ENCODE measurements at places on chromosomes 3 and 15.

DNA sequence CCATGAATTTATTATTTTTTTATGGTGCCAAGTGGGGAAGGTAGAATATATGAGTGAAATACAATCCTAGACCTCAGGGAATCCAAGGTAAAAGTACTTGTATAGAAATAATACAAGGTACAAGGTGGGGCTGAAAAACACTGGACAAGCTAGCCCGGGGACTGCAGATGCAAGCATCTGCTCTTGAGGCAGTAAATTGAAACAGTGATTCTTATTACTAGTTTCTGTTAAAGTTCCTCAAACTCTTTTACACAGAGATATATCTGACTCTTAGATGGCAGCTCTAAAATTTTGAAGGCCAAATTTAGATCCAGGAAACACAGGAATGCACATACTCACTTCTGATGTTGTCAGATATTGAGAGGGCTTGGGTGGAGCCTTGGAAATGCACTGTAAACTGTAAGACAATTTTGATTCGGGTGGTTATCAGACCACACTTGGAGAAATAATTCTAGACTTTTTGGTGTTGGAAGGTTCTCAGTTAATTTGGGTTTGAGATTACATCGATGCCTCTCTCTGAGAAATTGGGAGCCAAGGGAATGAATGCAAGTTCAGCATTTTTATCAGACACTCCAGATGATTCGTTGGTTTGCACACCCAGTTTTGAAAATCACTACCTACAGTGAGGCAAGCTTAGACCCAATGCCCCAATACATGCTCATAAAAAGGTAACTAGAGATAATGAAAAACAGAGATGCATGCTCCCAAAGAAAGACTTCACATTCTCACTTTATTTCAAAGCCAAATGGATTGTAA lies 7.3 kb downstream of the TP63 start:
- DNase-seq = no peak

GRCh38 chr15:36755341-36756000 lies 176.0 kb downstream of the CDIN1 start:
- no peak for DNase-seq

- DNase-seq = no peak
Measured at GRCh38 chr3:45568848-45569762, 25.4 kb upstream of the LIMD1 start.

GRCh38 chr3:46324036-46324435 lies 29.9 kb upstream of the CCR2 start:
- no peak for DNase-seq

GRCh38 chr3:100833483-100833882 lies 124.2 kb downstream of the TFG start:
- DNase-seq = no peak

GRCh38 chr3:127457546-127458145 lies 132.9 kb downstream of the TPRA1 start:
- DNase-seq = no peak

- DNase-seq = no peak
Measured at GRCh38 chr15:30997270-30997669, 5.8 kb upstream of the MTMR10 start.

DNA sequence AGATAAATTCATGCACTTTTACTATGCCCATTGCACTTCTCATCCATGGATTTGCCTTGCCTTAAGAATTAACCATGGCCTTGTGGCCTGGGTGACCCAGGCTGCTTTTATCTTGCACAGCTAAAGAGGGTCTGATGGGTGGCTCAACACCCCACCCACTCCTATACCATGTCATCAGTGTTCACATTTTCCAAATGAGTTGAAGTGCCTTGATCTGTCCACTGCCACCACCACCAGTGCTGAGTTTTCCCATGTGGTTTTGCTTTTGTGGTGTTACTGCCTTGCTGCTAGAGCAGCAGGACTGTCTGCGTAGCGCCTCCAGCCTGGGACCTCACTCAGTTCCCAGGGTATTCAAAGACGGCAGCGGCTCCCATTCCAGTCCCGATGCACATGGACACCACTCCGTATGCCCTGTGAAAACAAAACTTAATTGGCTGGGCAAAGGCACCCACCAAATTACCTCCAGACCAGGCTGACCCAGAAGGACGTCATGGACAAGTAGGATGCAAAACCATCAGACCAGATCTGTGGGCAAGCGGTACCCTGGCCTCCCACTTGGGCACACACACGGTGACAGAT lies 14.1 kb downstream of the ACAA1 start:
- no peak for DNase-seq

DNA sequence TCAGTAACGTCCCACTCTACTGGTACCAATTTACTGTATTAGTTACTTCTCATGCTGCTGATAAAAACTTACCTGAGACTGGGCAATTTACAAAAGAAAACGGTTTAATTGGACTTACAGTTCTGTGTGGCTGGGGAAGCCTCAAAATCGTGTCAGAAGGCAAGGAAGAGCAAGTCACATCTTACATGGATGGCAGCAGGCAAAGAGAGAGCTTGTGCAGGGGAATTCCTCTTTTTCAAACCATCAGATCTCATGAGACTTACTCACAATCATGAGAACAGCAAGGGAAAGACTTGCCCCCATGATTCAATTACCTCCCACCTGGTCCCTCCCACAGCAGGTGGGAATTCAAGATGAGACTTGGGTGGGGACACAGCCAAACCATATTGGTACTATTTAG lies 908.2 kb upstream of the NR2F2 start:
- DNase-seq = no peak

GRCh38 chr3:181690769-181691168 lies 21.0 kb upstream of the SOX2 start:
- DNase-seq = no peak

DNA sequence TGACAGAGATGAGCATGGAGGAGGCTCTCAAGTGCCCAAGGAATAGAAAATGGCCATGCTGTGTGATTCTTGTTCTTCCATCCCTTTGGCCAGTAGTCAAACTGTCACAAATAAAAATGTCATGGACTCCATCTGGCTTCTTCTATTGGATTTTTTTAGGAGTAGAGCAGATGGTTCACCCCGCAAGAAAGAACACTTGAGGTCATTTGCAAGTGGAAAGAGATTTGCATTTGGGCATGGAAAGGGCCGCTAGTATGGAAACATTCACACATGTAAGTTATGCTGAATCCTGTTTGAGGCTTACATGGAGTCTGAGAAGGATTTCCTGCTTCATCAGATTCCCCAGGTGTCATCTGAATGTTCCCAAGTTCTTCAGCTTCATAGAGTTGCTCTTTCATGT lies 53.1 kb upstream of the CFAP161 start:
- DNase-seq = no peak

- DNase-seq = peak; percentile 78
Measured at GRCh38 chr3:58471025-58471887, 20.6 kb upstream of the KCTD6 start.

DNA sequence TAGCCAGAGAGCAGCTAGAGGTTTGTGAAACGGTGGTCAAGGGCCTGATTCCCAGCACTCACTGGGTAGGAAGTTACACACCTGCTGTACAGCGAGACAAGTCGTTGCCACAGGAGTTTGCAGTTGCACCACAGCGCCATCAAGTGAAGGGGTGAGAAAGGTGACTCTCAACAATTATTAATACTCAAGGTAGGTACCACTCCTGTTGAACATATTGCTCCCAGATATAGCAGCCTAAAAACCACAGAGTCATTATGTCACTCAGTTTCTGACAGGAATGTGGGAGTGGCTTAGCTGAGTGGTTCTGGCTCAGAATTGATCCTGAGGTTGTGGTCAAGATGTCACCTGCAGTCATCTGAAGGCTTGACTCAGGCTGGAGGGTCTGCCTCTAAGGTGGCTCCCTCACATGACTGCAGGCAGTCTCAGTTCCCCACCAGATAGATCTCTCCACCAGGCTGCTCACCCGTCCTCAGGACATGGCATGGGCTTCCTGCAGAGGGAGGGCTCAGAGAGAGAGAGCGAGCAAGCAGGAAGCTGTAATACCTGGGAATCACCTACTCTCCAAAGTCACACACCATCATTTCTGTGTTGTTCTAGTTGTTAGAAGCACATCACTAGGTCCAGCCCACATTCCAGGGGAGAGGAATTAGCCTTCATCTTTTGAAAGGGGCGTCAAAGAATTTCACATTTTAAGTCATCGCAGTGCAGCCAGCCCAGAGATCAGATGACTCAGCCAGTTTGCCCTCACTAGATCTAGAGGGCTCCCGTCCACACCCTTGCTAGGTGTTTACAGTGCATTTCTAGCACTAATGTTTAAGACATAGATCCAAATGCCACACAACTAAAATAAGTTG lies 17.0 kb upstream of the ANO10 start:
- peak; percentile 6 for DNase-seq

Data from CD4-positive, alpha-beta T cell treated with Interleukin-15 for 4 hours (primary cell).